ENCODE measurements at places on chromosomes 1 and 21.
A peak's percentile ranks its signal among the peaks of the same experiment; 100 is the strongest.

DNA sequence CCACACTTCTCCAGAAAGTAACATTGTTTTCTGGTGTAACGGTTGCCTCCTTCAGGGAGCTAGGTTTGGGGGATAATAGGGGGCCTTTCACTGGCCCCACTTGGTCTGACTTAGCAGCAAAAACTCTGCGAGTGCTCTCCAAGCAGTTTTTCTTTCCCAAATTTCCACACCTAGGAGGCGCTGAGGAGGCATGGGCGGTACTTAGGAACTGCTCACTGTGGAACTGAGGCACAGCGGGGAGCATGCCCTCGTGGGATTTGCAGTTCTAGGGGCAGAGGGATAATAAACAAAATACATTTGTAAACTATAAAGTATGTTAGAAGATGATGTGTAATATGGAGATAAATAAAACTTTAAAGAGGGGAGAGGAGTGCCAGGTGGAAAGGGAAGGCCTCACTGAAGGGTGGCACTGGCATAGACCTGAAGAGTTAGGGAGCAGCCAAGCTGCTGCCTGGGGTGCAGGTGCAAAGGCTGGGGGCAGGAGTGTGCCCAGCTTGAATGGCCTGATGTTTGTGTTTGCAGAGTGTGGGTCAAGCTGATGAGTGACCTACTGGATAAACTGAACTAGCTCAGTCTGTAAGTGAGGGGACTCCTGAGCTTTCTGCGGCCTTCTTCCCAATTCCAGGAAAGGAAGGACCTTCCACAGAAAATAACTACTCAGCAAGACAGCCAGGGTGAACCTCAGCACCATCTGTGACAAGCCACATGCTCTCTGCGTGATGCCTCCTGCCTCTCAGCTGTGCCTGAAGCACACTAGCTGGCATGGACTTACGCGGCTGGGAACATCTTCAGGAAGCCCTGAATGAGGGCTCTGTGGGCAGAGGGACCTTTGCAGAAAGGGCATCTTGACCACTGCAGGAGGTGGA is 1.9 kb downstream of the EPHX1 start:
- DNase-seq: no peak

GRCh38 chr1:40531381-40532061 is at the start of gene ZNF684:
Gene ZNF684 (plus strand): TSS chr1:40531637. CDS start chr1:40533167, 1,530 bp downstream.
- peak; percentile 92 for DNase-seq

- DNase-seq: no peak
Observed at GRCh38 chr1:9101510-9102146, 27.3 kb downstream of the GPR157 start.

GRCh38 chr1:39412892-39413291 is 78.5 kb upstream of the BMP8A start:
- DNase-seq: no peak

DNA sequence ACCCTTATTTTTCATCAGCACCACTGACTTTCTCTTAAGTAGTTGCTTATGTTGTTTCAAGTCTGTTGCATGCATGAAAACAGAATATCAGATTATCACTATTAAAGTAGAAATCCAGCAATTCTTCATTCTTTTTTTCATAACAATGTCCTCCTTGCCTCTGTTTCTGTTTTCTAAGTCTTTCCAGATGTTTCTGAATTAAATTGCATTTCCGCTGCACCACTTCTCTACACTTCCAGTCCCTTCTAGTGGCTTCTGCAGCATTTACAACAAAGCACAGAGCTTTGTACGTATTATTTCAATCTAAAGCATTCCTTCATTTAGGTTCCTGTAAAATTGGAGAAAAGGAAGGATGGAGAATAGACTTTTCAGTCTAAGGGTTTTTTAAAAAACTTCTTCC is 42.4 kb downstream of the PATJ start:
- DNase-seq: no peak

- DNase-seq: no peak
Observed at GRCh38 chr1:117096951-117097408, 24.6 kb downstream of the TRIM45 start.

- no peak for DNase-seq
Observed at GRCh38 chr1:16371725-16372124, 4.7 kb downstream of the SZRD1 start.

GRCh38 chr1:220770245-220770913 is 16.3 kb upstream of the MTARC1 start:
- no peak for DNase-seq

DNA sequence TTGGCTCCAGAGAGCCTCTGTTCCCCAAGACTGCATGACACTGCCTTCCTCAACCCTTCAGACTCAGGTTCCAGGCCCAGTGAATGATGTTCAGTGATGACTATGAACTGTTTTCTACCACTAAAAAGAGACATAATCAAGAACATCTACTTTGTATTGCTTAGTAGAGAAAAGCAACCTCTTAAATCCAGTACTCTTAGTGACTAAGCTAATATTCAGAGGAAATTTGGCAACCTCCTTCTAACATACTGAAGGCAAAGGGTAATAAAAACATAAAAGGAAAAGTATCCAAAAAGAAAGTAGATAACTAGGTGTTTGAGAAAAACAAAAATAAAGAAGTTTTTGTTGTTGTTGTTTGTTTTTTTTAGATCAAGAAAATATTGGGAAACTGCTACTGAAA is 153.3 kb upstream of the RUNX1 start:
- DNase-seq: no peak

GRCh38 chr1:230699716-230700115 is 14.2 kb downstream of the AGT start:
- no peak for DNase-seq

DNA sequence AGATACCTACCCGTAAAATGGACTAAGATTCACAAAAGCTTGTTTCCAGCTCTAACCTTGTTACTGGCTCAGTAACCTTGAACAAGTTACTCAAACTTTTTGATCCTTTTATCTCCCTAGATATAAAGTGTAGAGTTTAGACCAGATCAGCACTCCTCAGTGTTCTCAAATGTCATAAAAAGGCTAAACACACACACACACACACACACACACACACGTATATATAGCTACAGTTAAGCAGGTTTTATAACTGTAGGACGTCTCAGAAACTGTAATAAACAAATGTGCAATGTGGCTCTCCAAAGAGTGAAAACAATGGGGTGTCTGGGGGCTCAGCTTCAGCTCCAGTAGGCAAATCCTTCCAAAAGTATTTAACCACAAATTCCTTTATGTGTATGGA is 34.0 kb downstream of the KCNJ15 start:
- no peak for DNase-seq
